Stimulated activated CD4-positive, alpha-beta T cell treated with anti-CD3 and anti-CD28 coated beads, Interleukin-2, amount 100 ng/mL, for 4 hours (primary cell): ENCODE measurements at places on chromosomes 1 and 21.

GRCh38 chr1:32239337-32239736, 7.7 kb upstream of the FAM167B start:
- no peak for DNase-seq

DNA sequence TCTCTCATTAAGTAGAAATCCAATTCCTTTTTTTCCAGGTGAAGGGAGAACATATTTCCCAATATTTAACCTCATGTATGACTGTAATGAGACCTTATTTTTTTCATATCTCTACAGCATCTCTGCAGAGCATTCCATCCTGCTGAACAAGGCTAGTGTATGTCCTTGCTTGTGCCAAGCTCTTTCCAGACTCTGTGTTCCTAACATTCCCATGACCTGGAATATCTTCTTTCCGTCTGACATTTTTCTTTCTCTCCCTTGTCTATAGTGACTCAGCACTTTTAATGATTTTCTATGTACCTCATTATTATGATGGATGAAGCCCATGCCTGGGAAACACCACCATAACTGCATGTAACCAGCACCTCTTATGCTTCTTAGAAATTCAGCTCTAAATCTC, 278.3 kb upstream of the NRIP1 start:
- no peak for DNase-seq

DNA sequence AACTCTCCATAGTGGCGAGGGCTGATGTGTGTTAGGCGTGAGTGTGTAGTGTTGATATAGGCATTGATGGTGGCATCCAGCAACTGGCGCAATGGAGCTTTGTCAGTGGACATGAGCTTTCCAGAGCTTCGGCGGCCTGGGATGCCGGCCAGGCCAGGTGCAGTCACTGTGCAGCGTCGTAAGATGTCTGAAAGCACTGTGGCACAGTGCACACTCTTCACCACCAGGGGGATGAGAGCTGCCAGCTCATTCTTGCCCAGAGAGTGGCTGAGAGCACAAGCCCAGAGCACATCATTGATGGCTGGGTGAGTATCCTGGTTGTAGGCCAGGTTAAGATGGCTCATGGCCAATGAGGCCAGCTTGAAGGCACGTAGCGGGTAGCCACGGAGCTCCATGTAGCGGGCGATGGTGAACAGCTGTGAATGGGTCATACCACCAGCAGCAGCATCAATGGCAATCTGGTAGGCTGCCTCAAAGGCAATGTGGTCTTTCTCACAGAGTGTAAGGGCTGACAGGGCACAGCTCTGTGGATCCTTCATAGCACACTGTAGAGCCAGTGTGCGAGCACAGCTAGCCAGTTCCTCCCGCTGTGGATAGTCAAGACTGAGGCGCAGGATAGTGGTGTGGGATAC, 6.7 kb downstream of the UROD start:
- DNase-seq = peak; percentile 42

DNA sequence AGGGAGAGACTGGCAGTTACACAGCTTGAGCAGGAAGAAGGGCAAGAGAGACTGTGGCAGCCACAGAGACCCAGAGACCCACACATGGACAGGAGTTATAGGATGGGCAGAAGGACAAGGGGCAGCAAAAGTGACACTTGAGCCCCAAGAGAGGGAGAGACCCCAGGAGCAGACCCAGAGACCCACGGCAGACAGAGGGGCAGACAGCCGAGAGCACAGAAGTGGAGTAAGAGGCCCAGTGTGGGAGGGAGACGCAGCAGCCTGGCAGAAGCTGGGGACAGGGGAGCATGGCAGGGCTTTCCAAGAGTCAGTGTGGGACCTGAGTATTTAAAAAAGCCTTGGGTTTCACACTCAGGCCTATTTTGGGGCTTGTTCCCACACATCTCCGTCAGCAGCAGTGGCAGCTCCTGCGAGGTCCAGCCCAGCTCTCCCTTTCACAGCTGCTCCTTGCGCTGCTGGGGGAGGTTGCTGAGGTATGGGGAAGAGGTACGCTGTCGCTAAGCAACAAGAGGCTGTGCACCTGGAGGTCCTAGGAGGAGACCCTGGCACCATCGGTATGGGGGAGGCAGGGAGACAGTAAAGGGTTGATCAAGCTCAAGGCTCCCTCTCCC, 9.0 kb upstream of the MEF2D start:
- no peak for DNase-seq

GRCh38 chr1:202056644-202057334, 46.4 kb downstream of the ELF3 start:
- DNase-seq = no peak
